Stimulated activated CD4-positive, alpha-beta T cell treated with anti-CD3 and anti-CD28 coated beads, Interleukin-15, amount 100 ng/mL, for 1 hour (primary cell): ENCODE measurements at places on chromosomes 13 and 19.

DNA sequence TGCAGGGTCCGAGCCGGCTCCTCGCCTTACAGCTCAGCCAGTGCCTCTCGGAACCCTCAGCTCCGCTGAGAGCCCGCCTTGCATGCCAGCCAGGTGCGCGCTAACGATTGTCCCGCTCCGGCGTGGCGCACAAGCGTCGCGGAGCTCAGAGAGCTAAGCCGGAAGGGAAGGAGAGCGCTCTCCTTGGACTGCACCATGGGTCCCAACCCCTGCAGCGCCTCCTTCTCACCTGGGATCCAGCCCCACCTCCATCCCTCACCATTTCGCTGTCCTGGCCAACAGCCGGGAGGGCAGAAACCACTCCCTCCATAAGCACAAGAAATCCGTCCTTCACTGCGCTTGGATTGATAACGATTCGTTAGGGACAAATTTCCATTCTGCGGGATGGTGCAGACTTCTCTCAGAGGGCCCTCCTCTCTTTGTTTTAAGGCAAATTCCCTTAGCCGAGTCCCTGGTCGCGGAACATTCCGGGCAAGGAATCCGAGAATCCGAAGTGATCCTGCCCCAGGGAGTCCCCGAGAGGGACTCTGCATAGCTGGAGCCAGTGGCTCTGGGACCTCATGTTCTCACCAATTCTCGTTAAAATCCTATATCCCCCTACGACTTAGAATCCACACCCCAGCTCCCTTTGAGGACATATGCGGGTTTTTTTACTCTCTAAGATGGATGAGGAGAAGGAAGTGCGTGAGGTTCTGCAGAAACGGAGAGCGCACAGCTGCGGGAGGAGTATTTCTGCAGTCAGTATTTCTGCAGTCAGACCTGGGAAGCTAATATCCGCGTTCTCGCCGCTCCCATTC, 2.8 kb downstream of the GSX1 start:
- DNase-seq = no peak

- no peak for DNase-seq
Observed at GRCh38 chr13:79528356-79528755, 47.4 kb downstream of the NDFIP2 start.

GRCh38 chr19:7694499-7694898, 7.4 kb downstream of the FCER2 start:
- DNase-seq = no peak

DNA sequence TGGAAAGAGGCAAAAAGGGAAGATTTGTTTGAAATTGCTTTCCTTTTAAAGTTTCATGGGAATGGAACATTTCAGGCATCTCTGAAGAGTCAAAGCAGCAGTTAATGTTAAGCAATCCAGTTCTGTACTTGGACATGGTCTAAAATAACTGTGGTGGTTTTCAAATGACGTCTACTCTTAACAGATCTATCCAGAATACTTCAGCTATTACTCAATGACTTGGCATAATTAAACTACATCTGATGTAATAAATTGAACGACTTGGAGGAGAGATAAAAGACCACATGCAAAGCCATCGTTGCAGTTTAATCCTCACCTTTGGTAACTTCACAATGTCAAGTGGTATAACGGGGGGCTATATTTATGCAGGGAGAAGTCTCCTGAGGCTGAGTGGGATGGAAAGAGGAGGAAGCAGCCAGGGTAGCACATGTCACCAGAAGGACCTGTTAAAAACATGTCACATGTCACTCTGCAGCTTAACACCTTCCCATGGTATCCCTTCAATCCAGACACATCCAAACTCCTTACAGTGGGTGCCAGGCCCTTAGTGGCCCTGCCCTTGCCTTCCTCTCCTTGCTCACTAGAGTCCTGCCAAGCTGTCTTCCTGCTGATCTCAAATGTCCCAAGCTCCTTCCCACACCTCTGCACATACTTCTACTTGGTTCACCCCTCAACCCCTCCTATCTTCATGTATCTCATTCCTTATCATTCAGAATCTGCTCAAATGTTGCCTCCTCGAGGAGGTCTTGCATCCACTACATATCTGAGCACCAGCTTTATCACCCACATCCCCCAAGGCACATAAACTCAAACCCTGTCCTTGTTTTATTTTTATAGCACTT, 327.8 kb downstream of the SUCLA2 start:
- DNase-seq = no peak

DNA sequence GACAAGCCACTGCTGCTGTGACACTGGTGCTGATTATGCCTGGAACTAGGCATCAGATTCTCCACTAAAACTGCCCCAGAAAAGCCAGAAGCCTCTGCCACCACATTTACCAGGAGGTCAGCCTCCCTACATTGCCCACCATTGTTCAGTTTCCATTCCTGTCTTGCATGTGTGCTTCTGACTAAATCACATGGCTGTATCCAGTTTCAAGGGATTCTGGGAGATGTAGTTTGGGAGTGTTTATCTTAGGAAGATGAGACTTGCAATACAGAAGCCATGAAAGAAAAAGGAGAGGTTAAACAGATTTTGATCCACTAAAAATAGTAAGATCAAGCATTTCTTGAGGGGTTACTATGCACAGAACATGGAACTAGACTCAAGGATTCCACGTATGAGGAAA, 40.7 kb upstream of the SERPINE3 start:
- no peak for DNase-seq

DNA sequence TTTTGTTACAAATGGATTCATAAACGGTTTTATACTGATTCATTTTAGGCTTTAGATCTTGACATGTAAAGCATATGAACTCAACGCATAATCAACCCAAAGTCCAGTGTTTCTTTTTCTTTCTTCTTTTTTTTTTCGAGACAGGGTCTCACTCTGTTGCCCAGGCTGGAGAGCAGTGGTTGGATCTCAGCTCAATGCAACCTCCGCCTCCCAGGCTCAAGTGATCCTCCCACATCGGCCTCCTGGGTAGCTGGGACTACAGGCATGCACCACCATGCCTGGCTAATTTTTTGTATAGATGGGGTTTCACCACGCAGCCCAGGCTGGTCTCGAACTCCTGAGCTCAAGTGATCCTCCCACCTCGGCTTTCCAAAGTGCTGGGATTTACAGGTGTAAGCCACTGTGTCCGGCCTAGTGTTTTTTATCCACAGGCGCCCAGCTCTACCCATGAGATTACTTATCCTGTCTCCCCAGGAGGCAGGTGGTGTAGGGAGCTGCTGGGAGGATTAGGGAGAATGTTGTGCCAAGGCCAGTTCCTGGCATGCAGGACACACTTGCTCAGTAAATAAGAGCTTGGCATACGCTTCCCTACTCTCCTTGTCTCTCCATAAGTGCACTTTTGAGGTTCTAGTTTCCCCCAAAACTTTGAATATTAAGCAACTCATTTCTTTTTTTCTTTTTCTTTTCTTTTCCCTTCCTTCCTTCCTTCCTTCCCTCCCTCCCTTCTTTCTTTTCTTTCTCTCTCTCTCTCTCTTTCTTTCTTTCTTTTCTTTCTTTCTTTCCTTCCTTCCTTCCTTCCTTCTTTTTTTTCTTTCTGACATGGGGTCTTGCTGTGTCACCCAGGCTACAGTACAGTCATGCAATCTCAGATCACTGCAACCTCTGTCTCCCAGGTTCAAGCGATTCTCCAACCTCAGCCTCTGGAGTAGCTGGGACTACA, 4.8 kb upstream of the CEBPA start:
- no peak for DNase-seq

GRCh38 chr13:36770741-36771140, 48.3 kb upstream of the RFXAP start:
- no peak for DNase-seq

DNA sequence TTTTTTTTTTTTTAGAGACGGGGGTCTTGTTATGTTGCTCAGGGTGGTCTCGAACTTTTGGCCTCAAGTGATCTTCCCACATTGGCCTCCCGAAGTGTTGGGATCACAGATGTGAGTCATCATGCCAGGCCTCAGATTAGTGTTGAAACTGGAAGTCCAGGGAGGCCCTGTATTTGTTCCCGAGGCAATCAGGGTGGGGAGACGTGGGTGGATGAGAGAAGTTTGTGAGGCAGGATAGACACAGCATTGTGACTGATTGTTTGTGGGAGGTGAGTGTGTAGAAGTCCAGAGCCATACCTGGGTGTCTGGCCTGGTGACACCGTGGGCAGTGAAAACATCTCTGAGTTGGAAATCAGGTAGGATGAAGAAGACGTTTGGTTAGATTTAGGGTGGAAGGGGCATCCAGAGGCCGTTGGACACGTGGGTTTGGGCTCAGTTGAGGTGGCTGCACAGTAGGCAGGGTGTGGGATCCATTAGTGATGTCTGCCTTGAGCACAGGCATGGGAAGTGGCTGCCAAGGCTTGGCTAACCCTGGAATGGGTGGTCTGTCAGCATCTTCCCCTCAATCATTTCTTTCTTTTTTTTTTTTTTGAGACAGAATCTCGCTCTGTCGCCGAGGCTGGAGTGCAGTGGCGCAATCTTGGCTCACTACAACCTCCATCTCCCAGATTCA, 12.4 kb downstream of the RTN2 start:
- no peak for DNase-seq

DNA sequence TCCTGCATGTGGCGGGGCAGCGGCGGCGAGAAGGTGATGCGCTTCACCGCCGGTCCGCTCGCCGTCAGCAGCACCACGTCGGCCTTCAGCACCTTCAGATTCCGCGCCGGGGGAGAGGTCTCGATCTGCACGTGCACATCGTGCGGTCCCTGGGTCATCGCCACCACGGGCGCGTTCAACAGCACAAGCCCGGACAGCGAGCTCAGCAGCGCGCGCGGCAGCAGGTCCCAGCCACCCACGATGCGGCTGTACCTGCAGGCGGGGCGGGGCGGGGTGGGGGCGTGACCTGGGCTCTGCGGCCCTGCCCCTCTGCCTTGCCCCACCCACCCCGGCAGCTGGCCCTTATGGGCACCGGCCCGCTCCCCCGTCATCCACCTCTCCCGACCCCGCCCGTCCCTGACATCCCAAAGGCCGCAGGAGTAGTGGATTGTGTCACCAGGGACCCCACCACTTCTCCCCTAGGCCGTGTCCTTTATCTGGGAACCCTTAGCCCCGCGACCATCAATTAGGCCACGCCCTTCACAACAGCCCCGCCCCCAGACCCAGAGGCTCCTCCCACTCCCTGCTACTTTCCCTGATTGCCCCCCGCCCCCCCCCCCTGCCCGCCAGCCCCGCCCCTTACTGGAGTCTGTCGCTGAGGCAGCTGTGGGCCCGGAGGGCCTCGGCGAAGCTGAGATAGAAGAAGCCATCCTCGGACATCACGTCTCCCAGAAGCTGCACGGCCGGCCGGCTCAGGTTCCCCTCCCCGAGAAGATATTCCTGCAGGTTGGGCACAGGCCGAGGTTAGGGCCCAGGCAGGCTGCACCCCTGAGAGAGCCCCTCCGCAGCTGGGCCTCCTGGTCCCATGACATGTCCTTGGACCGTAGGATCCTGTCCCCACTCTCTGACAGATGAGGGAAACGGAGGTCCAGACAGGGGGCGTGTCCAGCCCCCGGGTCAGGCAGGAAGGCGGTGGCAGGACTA, 6.1 kb downstream of the IL4I1 start:
- peak; percentile 47 for DNase-seq

DNA sequence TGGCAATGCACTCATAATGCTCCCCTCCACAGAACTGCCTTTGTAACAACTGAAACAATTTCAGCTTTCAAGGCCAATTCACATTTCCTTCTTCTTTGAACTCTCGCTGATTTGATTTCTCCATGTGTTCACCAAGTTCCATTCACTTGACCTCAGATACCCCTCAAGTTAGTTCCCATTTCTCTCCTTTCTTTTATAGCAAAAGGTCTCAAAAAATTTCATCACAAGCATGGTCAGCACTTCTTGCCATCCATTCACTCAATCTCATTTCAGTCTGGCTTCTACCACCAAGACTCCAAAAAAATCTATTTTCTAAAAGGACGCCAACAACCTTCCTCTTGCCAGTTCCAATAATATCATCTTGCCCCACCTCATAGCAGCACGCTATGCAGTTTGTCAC, 135.7 kb downstream of the DIAPH3 start:
- DNase-seq = no peak

DNA sequence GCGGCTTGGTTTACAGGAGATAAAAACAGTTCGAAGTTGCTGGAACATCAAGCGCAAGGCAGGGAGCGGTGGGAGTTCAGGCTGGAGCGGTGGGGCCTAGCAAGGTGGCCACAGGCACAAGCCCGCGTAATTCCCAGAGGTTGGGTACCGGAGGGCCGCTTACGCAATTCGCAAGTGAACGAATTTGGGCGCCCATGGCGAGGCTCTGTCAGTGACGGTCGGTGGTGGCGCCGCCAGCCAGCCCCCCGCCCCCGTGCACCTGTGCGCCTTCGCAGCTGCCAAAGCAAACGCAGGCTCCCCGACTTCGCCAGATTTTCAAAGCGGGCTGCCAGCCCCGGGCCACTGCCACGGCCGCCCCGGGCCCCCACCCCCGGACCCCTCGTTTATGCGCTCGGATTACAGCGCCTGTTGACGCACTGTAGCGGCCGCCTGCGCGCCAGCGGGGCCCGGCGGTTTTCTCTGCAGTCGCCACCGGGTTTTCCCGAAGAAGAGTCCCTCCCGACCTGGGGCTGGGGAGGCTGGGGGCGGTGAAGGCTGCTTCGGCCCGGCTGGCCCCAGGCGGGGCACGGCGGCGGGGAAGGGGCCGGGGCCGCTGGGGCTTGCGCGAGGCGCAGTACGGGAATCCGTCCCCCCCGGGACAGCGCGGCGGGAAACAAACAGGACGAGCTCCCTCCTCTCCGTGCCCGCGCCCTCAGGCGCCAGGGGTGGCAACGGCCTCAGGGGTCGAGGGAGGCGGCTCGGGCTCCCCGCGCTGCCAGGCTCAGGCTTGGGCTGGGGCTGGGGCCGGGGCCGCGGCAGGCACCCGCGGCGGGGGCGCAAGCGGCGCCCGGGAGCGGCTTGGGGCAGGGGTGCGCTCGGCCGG, 709 bp downstream of the N4BP2L1 start:
- peak; percentile 42 for DNase-seq

DNA sequence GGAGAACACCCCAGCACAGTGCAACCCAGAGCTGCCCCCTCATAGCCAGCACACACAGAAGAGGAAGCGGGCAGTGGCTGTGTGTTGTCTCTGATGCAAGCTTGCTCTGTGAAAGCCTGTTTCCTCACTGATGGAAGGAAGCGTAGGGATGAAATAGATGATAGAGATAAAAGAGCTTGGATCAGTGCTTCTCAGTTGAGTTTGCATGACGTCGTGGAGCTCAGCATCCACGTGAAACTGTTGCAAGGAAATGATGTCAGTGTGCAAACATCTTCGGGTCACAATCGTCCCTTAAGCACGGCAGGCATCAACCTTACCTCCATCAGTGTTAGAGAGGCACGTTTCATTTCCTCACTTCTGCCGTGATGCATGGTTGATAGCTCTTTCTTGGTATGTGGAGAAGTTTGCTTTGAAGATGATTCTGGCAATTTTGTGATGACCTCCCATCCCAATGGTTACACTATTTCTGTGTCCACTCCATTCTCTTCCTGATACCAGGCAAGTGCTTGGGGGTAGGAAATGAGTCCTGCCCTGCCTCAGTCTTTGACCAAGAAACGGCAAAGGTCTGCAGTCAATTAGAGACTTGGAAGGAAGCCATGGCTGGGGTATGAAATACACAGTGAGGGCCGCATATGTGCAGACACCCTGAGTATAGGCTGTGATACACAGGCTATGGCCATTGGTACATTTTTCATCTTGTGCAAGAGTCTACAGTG, 183.0 kb downstream of the ZNF536 start:
- no peak for DNase-seq

DNA sequence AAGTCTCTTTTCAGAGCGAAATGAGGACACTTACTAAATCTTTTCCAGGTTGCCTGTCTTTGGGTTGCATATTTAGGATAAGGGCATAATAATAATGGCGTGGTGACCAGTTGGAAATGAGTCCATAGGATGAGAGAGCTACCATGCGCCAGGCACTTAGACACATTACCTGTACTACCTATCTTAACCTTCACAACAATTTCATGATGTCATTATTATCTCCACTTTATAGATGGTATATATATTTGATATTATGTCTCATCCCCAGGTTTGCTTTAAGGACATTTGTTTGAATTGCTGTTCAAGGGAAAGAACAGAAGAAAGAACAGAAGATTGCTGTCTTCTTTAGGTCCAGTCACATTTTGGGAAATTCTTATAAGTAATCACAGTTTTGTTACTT, 182.0 kb upstream of the STARD13 start:
- no peak for DNase-seq
